ENCODE measurements at places on chromosomes 4 and X. TPM values are rescaled to one million over a fixed set of nuclear protein-coding genes. Genes with fewer than 3 reads are reported as not detected.

DNA sequence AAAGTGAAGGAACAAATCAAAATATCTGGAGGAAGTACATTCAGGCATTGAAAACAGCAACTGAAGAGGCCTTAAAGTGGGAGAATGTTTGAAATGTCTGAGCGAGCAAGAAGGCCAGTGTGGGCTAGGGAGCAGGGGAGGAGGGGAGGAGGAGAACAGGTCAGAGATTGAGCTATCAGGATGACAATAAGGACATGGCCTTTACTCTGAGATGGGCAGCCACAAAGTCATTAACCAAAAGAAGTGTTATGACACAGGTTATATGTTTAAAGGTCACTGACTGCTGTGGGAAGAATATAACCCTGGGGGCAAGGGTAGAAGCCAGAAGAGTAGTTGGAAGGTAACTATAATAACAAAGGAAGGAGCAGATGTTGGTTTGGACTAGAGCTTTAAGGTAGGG, 315.4 kb downstream of the INPP4B start:
- DNase-seq: no peak

- no peak for DNase-seq
These were observed 67.8 kb upstream of the SCML1 start for GRCh38 chrX:17669458-17669857.

GRCh38 chr4:6965329-6965728, 55.7 kb downstream of the TBC1D14 start:
- DNase-seq: no peak

DNA sequence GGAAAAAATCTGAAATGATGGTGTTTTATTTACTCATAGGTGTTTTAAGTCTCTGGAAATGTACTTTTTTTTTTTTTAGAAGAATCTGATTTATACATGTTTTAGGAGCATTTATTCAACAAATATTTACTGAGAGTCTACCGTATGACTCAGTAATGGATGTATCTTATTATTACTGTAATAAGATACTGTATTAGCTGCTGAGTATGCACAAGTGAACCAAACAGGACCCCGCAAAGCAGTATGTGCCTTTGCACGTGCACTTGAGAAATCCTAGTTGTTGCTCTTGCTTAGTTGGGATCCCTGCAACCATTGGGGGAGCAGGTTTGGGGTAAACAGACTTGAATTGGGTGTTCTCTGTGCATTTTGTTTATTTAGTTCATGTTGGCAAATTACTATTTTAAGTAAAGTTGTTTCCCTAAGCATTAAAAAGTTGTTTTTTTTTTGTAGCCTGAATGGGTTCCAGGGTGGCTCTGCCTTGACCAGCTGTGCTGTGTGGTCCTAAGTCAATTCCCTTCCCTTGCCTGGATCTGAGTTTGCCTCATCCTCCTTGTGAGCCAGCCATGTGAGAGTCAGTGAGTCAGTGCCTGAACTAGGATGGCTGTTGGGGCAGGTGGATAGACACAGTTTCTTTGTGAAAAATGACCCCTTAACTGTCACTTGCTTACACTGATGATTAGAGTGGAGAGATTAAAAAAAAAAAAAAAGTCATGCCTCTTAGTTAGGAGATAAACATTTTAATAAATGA, 27.7 kb downstream of the DCUN1D4 start:
- no peak for DNase-seq

GRCh38 chrX:22314692-22315091, 42.0 kb downstream of the CBLL2 start:
- no peak for DNase-seq

The NPY5R gene
- 0.14 TPM for polyA plus RNA-seq

The CPZ gene
- polyA plus RNA-seq: 4.4 TPM

The ATOH1 gene
- 0.32 TPM for polyA plus RNA-seq

The MAPK10 gene
- 8.6 TPM for polyA plus RNA-seq

The CDKL2 gene
- 0.25 TPM for polyA plus RNA-seq

Measured in thymus (tissue), 14 donors.